ENCODE measurements at places on chromosomes 16 and 17. TPM values are rescaled to one million over a fixed set of nuclear protein-coding genes. Genes with fewer than 3 reads are reported as not detected.
A peak's percentile ranks its signal among the peaks of the same experiment; 100 is the strongest.

DNA sequence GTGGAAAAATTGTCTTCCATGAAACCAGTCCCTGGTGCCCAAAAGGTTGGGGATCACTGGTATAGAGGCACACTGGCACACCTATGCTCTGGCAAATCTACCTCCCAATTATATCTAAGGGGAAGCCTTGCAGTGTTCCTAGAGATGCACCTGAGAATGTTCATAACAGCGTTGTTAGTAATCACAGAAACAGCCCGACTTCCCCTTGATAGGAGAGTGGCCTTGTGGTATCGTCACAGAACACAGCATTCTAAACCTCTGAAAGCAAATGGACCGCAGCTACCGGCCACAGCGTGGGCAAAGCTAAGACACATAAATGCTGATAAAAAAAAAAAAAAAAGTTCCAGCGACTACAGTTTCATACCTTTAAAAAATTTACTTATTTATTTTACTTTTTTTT, 39.1 kb upstream of the ADGRG1 start:
- DNase-seq, result peak; percentile 40

DNA sequence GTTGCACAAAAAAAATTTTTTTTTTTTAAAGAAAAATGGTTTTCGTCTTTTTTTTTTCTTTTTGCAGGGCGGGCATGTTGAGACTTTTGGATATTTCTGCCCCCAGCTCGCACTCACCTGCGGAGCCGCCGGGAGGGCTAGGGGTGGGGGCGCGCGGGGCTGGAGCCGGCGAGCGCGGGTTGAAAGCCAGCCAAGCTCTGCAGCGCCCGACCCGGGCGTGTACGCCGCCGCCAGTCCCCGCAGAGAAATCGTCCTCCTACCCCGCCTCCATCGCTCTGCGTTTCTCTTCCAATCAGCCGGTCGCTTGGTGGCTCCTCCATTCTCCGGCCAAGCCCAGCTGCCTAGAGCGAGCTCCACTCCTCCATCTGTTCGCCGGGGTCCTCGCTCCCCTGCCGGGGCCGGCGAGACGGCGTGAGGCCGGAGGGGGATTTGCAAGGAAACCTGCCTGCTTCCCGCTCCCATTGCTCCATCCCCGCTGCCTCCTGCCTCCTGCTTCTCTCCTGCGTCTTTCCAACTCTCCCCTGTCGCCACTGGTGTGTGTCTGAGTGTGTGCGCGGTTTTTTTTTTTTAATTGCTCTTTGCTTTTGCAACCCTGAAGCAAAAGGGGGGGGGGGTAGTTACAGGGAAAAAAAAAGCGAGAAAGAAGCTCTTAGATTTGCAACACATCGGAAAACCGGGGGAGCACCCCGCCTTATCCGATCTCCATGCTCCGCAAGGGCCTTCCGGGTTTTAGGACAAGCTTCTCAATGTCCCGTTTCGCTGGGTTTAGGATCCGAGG, 1.8 kb upstream of the UBTF start:
- DNase-seq, result peak; percentile 62

The SCGB1C2 gene
- total RNA-seq, result not detected

The TNFSF13 gene
- 1.3 TPM for total RNA-seq

The SCIMP gene
- total RNA-seq, result 0.79 TPM

The CTRL gene
- 13.2 TPM for total RNA-seq

The ZACN gene
- total RNA-seq, result 0.30 TPM

The CASKIN1 gene
- total RNA-seq, result not detected

DNA sequence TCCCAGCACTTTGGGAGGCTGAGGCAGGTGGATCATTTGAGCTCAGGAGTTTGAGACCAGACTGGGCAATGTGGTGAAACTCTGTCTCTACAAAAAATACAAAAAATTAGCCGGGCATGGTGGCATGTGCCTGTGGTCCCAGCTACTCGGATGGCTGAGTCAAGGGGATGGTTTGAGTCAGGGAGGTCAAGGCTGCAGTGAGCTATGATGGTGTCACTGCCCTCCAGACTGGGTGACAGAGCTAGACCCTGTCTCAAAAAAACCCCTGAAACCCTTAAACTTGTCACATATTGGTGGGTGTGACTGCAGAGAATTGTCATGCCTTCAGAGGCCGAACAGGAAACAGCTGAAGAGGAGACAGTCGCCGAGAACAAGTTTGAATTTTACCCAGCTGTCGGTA, 13.4 kb downstream of the RPTOR start:
- no peak for DNase-seq

The LRRC46 gene
- total RNA-seq, result 0.88 TPM

DNA sequence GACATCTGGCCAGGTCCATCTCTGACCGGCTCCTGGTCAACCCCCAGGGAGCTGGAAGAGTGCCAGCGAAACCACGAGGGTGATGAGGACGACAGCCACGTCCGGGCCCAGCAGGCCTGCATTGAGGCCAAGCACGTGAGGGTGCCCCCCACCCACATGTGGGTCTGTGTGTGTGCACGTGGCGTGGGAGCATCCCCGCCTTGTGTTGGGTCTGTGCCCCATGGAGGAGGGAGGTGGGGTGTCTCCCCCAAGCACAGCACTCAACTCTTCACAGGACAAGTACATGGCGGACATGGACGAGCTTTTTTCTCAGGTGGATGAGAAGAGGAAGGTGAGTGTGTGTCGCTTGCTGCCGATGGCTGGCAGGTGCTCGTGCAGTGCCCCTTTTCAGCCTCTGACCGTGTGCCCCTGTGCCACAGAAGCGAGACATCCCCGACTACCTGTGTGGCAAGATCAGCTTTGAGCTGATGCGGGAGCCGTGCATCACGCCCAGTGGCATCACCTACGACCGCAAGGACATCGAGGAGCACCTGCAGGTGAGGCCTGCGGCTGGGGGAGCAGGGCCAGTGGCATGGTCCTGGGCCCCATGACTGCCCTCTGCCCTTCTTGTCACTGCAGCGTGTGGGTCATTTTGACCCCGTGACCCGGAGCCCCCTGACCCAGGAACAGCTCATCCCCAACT, 1.7 kb downstream of the STUB1 start:
- no peak for DNase-seq

- DNase-seq, result peak; percentile 20
Measured at GRCh38 chr16:50747207-50747956, 5.5 kb downstream of the CYLD start.

The TM4SF5 gene
- not detected for total RNA-seq

- no peak for DNase-seq
Measured at GRCh38 chr17:77019893-77020379, 120.8 kb upstream of the SEC14L1 start.
